ENCODE measurements at places on chromosomes 3 and 15.

GRCh38 chr15:80560601-80561400 is 134.3 kb upstream of the ABHD17C start:
- no peak for DNase-seq

GRCh38 chr15:79178594-79178993 is 88.0 kb upstream of the RASGRF1 start:
- DNase-seq: no peak

DNA sequence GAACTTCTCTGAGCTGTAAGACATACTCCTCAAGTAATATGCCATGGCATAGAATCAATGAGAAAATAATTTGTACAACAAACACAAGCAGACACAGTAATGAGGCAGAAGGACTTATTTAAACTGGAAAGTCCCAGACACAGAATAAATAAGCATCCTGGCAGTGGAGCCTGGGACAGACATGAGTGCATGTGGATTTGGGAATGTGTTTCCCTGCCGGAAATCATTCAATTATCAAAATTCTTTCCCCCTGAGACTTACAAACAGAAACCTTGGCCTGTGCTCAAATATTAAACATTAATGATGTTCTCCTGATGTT is 520.1 kb downstream of the ROBO1 start:
- DNase-seq: no peak

DNA sequence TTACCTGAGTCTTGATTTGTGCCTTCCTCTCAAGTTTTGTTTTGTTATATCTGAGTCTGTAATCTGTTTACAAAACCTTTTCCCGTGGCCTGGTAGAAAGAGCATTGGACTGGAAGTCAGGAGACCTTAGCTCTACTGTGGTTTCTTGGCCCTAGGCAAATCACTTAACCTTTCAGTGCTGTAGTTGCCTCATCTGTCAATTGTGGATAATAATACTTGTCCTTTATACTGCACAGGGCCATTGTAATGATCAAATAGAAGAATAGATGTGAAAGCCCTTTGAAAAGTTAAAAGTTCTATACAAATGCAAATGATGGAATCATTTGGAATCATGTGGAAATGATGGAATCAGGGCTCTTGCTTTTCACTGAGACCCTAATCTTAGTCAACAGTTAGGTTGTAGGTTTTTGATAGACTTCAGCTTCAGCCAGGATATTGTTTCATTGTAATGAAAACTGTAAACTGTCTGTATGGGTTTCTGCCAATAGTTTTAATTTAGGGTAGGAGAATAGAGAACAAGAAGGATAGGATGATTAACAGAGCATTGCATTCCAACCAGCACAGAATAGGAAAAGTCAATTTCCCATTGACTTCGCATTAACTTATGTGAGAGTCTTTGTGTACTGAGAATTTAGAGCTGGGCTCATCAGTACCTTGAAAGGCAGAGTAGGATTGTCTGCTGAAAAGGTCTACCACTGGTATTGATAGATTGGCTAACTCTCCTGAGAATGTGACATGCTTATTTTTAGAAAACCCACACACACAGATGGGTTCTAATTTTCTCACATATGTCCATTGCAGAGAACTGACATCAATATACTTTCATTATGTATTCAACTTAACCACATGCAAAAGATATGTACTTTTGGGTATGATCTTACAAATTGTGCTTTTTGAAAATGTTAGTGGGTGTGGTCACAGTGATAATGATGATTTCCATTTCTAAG is 21.8 kb downstream of the MAP2K5 start:
- no peak for DNase-seq

GRCh38 chr3:17055374-17056276 is 170.9 kb downstream of the PLCL2 start:
- no peak for DNase-seq

DNA sequence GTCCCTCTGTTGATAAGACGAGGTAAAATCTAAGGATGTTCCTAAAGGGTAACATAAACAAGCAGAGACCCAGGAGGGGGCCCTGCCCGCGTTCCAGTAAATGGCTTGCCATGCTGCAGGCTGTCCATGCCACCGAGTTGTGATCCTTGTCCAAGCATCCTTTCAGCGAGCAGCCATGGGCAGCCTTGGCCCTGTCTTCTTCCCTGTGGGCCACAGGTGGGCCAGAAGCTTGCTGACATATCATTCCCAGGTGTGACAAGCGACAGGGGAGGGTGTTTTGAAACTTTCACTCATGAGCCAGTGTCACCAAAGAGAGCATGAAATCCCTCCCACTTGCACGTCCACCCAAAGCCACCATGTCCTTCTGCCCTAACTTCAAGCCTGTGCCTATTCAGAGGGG is 53.7 kb downstream of the PCSK6 start:
- no peak for DNase-seq
